Stimulated activated CD4-positive, alpha-beta T cell treated with anti-CD3 and anti-CD28 coated beads, Interleukin-12 subunit alpha, Interleukin-12 subunit beta, amount 100 ng/mL, for 48 hours (primary cell): ENCODE measurements at places on chromosomes 5 and 9.

DNA sequence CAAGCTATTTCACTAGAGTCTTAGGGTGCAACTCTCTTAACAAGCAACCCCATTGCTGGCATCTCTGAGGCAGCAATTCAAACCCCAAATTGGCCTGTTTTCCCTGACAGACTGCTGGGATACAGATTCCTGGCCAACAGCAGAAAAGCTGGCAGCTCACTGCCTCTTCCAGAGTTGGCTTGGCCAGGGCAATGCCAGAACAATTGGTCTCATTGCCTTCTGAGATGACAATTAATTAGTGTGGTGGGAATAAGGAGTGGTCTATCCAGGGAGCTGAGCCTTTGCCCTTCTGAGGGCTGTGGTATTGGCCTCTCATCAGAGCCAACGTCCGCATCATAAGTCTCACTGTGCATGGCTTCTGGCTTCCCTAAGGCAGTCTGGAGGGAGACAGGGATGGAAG lies 183.2 kb downstream of the GNAQ start:
- DNase-seq: no peak

- no peak for DNase-seq
These were observed 12.3 kb downstream of the GFPT2 start for GRCh38 chr5:180340856-180341255.

DNA sequence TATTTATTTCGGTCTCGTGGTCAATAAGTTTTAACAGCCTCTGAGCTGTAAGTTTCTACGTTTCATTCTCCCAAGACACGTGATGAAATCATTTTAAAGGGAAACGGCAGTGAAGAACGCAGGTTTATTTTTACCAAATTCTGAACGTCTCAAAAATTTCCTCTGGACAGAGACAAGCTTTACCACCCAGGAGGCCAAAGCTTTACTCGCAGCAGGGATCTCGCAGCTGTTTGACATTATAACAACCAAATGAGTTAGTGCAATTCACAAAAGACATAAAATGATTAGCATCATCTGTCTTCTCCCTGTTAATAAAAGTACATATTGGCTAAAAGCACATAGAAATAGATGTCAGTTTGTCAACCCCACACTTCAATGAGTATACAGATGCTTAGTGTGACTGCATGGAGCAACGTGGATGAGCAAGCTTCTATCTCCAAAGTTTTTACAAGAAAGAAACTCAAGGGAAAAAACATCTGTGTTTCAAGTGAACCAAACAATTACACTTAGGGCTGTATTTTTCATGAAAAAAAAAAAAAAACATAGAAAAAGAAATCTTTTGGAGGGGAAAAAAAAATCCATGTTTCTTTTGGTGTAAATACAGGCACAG lies 2.5 kb downstream of the SEMA5A start:
- DNase-seq: no peak

- no peak for DNase-seq
These were observed 857 bp downstream of the ADAM19 start for GRCh38 chr5:157574456-157575380.

DNA sequence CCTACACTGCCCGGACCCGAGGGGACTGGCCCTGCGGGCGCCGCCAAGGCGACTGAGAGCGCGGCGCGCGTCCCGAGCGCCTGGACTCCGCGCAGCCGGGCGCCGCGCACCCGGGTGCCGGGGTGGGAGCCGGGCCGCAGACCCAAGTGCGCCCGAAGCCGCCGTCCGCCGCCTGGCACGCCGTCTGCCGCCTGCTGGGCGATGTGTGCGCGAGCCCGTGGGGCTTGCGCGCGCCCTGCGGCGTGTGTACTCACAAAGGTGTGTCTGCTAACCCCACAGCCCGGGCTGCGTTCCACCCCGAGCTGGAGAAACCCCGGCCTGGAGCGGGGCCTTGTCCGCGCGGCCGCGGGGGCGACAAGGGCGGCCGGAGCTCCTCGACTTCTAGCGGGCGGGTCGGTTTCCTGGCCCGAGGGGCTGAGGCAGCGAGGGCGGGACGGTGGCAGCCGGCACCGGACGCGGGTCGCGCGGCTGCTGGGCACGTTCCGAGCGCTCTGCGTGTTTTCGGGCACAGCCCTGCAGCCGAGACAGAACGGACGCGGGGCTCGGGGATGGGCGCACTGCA lies 1.1 kb upstream of the ZSWIM6 start:
- DNase-seq: no peak

DNA sequence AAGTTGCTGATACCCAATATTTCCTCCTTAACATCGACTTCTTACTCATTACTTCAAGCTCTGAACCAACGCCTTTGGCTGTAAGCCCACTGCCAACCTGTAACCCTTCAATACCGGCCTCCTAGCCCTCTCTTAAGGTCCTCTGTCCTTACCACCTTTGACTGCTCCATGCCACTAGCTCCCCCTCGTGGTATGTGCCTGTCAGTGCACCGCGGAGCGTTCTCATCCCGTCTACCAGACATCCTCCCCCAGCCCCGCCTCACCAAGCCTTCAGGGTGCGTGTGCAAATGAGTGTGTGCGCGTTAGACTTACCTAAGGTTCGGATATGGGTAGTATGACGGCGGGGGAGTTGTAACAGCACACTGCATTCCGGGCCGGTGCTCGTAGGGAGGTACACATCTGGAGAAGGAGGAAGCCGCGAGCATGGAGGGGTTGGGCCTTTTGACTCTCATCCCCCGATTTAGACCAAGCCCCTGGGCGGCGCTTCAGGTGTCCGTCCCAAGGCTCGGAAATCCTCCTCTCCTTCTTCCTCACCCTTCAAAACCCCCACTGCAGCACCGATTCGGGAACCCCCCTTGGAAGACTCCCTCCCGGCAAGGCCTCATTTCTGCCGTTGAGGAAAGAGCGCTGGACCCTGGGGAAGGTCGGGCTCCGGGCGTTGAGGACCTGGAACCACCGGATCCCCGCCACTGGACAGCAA lies 2.8 kb upstream of the MYORG start:
- peak; percentile 99 for DNase-seq

- DNase-seq: no peak
These were observed 946 bp upstream of the LTC4S start for GRCh38 chr5:179792612-179793467.

DNA sequence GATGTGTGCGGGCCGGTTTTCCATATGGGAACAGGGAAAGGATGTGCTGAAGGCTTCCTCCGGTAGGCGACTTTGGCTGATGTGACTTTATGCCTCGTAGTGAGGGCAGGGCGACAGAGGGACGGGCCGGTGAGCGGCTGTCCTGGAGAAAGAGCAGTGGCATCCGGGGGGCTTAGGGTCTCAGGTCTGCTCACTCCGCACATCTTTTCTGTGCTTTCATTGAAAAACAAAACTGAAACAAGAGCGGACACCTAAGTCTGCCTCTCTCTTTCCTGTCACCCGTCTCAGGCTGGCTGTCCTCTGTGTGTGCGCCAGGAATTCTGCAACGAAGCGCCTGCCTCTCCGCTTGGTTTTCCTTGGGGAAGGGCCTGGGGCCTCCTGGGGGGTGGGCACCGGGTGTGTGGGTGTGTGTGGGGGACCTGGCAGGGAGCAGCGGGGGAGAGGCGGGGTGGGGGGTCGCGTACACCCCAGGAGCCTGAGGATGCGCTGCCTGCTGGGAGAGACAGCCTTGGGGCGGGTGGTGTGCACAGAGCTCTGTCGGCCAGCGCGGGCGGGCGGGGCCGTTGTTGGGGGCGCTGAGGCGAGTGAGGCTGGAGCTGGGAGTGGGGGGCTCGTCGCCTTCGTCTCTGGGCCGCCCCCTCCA lies 580 bp upstream of the PRRX2 start:
- no peak for DNase-seq

DNA sequence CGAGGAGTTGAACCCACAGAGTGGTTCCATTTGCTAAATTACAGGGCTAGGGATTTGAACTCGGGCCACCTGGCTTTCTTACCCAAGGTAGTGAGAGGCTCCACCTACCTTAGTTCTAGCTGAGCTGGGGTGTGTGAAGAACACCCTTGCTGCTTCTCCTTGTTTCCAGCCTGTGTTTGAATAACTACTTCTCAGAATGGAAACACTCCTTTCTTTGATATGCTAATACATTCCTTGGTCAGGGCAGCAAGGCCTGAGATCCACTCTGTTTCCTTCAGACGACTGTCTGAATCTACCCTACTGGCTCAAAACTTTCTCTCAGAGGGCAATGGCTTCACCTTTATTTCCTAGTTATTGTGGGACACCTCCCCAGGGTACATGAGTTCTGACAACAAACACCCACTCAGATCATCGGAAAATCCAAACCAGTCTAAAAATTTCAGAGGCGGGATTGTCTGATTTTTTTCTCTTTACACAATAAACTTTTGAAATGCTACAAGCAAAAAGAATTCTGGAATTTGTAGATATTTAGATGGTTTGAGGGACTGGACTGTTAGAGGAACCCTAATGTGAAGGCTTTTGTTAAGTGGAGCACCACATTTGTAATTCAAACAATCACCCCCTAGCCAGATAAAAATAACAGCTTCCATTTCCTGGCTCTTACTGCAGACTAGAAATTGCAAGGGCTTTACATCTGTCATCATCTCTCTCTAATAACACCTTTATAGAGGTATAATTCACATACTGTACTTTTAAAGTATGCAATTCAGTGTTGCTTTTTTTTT lies 4.0 kb upstream of the ATP6V1G1 start:
- no peak for DNase-seq

DNA sequence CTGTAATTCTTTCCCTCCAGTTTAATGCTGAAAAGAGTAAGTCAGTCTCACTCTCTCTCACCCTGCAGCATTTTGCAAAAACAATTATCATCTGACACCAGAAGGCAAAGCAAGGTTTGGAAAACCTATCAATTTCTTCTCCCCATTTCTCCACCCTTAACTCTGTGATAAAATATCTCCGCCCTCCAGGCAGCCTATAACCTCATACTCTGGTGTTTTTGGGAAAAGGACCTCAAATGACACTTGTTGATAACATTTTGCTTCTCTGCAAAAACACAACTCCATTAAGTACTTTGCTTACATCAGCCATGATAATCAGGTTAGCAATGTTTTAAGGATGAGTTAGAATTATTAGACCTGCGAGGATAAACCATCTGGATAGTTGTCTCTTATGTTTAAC lies 2.3 kb downstream of the ANKH start:
- no peak for DNase-seq

DNA sequence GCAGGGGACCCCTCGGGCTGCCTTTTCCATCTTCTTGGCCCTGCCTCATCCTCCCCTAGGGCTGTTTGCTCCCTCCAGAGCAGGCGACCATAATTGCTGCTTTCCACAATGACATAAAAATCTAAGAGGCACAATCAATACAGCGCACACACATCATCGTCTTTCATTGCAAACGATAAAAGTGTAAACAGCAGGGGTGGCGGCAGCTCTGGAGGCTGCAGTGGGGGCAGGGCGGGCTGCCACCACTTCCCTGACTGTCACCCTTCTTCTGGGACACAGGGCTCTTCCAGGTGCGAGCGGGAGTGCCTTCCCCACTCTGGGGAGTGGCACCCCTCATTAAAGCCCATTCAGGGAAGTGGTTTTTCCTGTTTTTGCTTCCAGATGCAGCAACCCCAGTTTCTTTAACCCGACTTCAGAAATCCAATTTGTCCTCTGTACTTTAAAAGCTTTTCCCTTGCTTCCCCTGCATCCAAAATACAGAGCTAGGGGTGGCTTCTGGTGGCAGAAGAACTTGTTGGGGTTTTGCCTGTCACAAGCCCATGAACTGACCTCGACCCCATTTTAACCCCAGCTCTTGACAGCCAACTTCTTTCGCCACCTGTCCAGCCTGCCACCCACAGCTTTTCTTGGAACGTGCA lies 45.7 kb downstream of the TSPAN17 start:
- no peak for DNase-seq

GRCh38 chr9:120837921-120838320 lies 4.8 kb downstream of the PSMD5 start:
- DNase-seq: no peak

- DNase-seq: no peak
These were observed 39.0 kb upstream of the SAP30L start for GRCh38 chr5:154406826-154407225.

DNA sequence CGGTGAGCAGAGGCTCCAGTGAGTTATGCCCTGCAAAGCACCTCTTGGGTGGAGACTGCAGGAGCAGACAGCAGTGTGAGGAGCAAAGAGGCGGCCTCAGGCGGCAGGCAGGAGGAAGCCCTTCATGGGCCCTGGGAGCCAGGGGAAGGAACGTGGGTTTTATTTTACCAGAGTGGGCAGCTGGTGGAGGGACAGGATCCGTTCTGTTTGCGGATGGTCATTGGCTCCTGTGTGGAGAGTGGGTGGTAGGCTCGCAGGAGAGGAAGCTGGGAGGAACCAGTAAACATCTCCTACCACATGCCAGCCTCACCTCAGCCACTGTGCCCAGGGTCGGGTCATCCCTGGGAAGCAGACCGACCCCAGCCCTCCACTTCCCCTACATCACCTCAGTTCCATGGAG lies 24.4 kb downstream of the HNRNPH1 start:
- DNase-seq: no peak

DNA sequence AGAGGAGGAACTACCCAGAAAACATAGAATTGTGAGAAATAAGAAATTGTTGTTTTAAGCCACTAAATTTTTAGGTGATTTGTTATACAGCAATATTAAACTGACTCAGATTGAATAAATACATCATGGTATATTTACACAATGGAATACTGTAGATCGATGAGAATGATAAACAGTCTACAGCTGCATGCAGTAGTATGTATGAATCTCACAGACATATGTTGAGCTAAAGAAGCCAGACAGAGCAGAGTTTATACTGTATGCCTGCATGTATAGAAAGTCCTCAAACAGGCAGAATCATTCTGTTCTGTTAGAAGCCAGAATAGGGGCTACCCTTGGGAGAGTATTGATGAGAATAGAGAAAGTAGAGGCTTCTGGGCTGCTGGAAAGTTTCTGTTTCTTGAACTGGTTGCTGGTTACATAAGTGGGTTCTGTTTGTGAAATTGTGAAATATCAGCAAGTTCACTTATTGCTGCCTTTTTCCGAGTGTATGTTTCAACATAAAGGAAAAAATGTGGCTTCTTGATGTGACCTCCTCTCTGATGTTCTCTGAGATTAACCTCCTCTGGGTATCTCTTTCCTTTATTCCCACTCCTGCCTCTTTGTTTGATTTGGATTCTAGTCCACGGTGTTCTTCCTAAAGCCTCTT lies 9.6 kb downstream of the KIAA1958 start:
- DNase-seq: no peak

- DNase-seq: no peak
These were observed 304.4 kb upstream of the SMC2 start for GRCh38 chr9:103789686-103790085.

GRCh38 chr5:26482810-26483375 lies 555.5 kb downstream of the CDH9 start:
- DNase-seq: no peak

- no peak for DNase-seq
These were observed 26.1 kb upstream of the IL7R start for GRCh38 chr5:35830587-35830986.

DNA sequence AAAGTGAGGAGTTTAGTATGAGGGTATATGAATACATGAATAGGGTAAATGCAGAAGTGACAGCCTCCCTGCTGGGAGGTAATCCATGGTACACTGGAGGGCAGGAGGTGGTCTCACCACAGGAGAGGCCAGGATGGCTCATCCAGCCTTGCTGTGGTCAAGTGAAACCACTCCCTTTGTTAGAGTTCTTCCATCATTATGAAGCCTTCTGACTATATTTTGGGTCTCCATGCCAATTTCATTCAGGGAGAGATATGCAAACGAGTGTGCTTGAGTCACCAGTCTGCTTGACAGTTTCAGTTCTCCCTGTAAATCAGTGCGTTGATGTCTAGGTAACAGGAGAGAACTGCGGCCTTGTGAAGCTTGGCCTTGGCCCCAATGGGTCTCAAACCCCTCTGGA lies 16.4 kb downstream of the PPP3R2 start:
- DNase-seq: no peak

GRCh38 chr9:83800236-83801033 lies 17.1 kb downstream of the GKAP1 start:
- no peak for DNase-seq

- DNase-seq: no peak
These were observed 49.4 kb upstream of the DNAH5 start for GRCh38 chr5:13993926-13994325.
